ENCODE measurements at places on chromosomes 5 and 9.
A peak's percentile ranks its signal among the peaks of the same experiment; 100 is the strongest.

GRCh38 chr5:22918511-22918910, 65.4 kb upstream of the CDH12 start:
- no peak for DNase-seq

DNA sequence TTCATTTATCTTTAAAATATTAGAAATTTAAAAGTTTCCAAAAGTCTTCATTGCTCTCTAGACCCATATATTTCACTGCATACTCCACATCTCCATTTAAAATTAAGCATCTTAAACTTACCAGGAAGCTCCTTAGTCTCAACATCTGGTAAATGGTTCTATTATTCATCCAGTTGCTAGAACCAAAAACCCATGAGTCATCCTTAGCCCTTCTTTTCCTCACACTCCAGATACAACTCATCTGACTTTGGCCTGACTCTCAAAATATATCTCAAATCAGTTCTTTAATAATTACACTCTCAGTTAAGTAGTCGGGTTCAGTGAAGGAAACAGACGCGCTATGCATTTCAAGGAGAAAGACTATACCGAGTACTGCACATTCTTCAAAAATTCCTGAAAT, 110.2 kb upstream of the COX7C start:
- DNase-seq, result no peak

GRCh38 chr9:35656831-35657545, 831 bp downstream of the RMRP start:
- DNase-seq, result peak; percentile 15

DNA sequence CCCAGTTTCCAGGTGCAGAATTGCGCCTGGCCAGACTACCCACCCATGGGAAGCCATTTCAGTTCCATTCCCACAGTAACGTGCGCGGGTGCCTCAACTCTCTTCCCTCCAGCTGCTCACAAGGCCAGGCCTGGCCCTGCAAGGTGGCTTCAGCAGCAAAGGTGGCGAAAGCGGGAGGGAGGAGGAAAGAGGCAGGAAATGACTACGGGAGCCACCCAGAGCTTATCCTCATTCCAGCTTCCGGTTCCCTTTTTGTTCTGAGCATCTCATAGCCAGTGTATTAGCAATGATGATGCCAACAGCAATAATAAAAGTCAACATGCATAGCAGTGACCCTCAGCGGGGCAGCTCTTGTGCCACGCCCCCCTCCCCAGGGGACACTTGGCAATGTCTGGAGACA, 101.5 kb upstream of the BOD1 start:
- no peak for DNase-seq

GRCh38 chr5:116377276-116378006, 197.2 kb downstream of the SEMA6A start:
- DNase-seq, result no peak

GRCh38 chr9:114691046-114691955, 9.3 kb upstream of the TEX48 start:
- peak; percentile 45 for DNase-seq

DNA sequence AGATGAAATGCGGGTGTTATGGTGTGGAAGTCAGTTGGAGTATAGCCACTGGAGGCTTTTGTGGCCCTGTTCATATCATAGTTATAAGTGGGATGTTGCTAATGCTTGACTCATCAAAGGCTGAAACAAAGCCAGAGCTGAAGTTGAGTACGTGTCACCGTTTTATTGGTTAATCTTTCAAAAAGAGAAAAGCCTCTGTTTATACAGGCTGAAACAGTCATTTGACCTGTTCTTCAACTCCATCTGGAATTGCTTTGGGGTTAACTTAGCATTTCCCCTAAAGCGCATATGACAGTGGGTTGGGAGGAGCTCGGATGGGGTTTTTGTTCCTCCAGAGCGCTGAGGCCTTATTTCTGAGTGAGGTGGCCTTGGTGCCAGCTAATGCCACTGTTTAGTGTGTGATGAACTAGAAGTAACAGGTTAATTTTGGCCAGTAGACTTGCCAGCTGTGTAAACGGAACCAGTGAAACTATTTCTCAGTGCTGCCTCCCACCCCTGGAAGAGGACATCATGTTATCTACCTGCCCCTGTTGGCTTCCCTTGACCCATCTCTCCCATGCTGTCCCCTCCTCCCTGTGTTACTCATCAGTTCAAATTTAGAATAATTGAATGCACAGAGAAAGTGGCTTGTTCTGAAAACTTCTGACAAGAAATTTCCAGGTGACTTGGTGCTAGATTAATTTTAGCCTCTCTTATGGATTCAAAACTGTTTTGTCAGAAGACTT, 34.2 kb downstream of the MTAP start:
- DNase-seq, result no peak

- no peak for DNase-seq
Measured at GRCh38 chr5:2270467-2270866, 387.7 kb upstream of the IRX4 start.

DNA sequence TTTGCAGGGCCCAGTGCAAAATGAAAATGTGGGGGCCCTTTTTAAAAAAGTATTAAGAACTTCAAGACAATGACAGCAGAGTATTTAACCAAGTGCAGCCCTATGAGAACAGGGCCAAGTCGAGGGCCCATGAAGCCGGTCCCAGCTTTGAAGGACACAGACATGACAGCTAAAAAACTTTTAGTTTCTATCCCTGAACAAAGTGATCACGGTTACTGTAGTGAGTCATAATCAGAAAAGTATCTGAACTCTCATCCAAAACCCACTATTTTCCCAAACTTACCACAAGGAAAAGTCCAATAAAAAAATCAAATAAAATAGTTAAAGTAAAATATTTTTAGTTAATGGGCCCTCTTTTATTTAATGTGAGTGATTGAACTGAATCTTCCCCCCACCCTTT, 126.0 kb downstream of the MEF2C start:
- no peak for DNase-seq

GRCh38 chr5:2184026-2184366, 301.3 kb upstream of the IRX4 start:
- no peak for DNase-seq

DNA sequence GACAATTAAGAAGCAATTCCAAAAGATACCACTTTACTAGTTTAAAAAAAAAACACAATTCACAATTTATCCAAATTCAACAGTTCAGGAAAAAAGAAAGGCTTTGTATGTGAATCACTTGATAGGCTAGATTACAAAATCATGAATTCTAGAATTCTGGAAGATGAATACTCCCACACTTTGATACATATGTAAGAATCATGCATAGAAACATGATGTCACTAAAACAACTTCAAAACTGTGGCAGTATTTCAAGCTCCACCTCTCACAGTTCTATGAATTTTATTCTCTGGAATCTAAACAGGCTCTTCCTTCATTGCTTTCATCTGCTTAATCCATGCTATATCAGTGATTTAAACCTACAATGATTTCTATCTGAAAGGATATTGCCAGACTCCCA, 51.0 kb downstream of the GNAQ start:
- no peak for DNase-seq

GRCh38 chr9:38363589-38363925, 28.9 kb upstream of the ALDH1B1 start:
- no peak for DNase-seq

- no peak for DNase-seq
Measured at GRCh38 chr5:180801596-180802324, 846 bp downstream of the MGAT1 start.

DNA sequence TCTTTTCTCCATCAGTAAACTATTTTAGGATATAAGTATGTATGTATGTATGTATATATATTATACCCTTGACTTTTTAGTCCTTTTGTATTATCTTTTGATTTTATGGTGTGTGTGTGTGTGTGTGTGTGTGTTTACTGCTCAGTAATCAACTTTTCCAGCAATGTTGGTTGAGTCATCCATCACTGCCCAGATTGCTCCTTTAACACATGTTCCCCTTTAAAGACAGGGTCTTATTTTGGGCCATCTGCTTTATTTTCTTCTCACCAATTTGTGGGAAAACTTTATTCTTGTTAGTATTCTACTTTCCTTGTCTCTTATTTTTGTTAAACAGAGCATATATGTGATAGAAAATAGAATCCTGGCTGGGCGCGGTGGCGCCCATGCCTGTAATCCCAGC, 28.1 kb downstream of the ANKRD33B start:
- no peak for DNase-seq

DNA sequence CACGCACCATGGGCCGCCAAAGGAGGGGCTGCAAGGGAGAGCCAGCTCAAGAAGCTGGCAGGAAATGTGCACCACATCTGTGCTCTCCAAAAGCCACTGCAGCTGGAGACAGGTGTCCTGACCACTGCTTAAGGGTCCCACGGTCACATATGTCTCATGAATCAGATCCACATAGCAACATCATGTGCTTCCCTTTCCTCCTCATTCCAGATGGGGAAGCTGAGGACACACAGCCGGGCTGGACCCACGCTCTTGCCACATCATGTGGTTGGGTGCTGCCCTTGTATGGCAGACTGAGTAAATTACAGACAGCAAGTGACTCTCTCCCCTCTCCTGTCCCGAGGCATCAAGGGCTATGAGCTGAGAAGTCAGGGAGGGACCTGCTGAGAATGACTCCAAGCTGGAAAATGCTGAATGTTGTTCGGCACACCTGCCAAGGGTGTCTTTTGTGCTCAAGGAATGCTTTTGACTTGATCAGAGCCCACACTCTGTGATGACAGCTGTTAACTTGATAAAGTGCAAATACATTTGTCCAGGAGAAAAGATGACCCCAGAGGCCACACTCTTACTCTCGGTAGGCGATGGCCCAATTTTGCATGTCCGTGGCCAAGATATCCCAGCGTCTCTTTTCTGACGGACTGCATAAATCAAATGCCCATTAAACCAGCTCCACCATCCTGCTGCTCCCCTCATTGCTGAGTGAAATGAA, 58.2 kb downstream of the NSUN2 start:
- DNase-seq, result no peak

DNA sequence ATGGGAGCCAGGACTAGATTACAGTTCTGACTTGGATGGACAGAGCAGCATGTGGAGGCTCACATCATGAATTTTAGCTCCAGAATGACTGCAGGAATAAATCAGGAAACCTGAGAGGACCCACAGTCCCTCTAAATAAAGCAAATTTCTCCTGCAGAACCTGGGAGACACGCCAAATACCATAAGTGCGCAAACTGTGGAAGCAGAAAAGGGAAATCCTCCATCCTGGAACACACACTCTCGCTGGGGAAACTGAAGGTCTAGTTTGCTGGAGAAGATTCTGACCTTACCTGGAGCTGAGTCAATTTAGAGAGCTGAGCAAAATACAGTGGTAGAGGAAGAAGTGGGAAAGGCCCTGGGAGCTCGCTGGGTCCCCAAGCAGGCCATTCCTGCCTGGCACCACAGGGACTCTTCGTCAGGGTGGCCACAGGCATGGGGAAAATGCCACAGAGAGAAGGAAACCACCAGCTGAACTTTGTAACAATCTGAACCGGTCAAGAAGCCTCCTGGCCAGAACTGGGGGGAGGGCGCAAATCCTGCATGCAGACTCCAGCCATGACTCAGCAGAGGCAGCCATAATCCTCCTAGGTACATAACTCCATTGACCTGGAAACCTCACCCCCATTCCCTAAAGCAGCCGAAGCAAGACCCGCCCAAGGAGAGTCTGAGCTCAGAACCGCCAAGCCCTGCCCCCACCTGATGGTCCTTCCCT, 390.9 kb downstream of the LRRC70 start:
- DNase-seq, result no peak

DNA sequence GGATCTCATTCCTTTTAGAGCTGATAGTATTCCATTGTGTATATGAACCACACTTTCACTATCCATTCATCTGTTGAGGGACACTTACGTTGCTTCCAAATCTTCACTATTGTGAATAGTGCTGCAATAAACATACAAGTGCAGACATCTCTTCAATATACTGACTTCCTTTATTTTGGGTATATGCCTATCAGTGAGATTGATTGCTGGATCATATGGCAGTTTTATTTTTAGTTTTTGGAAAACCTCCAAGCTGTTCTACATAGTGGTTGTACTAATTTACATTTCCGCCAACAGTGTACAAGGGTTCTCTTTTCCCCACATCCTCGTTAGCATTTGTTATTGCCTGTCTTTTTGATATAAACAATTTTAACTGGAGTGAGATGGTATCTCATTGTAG, 33.8 kb upstream of the LECT2 start:
- no peak for DNase-seq

GRCh38 chr5:57504357-57504756, 21.7 kb upstream of the ACTBL2 start:
- no peak for DNase-seq

DNA sequence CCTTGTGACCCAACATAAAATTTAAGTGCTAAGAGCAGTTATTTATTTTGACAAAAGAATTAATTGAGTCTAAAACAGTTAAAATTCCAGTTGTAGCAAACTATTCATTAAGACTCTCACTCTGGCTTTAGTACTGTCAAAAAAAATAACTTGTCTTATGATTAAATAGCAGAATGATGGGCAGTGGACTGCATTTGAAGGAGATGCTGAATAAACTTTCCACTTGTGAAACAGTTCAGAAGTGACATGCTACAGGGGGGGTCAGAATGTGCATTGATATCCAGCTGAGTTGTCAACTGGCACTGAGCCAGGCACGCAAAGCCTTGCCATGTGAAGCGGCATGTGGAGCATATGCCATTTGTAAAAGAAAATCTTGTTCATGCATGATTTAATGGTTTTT, 76.0 kb downstream of the FCHO2 start:
- DNase-seq, result no peak

All from CD4-positive, alpha-beta T cell treated with Interleukin-1 beta for 1 hour (primary cell).